Stimulated activated naive CD4-positive, alpha-beta T cell treated with Interleukin-2 at 50 U/mL for 16 hours (primary cell): ENCODE measurements at places on chromosomes 16 and 17.

DNA sequence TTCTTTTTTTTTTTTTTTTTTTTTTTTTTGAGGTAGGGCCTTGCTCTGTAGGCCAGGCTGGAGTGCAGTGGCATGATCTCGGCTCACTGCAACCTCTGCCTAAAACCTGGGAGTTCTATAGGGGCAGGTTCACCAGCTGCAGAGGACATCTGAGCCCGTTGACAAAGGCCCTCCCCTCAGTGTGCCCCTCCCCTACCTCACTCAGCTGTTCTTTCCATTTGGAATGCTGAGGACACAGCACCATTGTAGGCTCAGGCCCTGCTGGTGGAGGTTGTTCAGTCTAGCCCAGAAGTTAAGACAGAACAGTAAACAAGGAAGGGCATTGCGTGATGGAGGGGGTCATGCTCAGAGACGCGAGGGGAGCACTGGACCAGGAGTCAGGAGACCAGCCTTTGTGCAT is 21.8 kb upstream of the KIF19 start:
- DNase-seq = no peak

GRCh38 chr17:80362428-80363119 is 52.4 kb upstream of the ENDOV start:
- no peak for DNase-seq

DNA sequence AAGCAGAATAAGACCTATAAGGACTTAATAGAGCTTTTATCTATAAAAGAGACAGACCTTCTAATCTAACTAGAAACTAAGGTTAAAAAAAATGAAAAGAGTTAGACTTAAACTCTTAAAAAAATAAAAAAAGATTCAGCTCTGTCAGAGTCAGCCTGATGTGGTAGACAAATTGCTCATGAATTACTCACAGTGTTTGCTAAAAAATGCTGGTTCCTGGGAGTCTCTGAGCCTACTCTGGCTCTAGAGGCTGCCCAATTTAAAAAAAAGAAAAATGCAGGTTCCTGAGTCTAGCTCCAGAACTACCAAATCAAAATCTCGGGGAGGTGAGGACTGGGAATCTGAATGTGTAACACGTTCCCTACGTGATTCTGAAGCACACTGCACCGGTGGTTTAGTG is 18.1 kb downstream of the SOST start:
- DNase-seq = no peak

DNA sequence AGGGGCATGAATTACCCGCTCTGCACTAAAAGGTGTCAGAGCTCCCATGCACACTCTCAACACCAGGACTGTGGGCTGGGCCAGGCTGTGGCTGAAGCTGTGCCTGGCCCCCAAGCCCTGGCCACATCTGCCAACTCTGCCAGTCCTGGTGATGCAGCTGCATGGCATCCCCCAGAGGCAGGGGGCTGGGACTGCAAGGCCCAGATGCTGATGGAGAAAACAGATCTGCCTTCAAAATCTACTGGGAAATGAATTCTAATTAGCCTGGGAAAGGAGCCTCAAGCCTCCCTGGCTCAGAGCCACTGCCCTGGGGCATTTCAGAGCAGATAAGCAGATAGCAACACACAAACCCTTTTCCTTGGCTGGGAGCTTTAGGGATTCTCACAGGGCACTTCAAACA is 3.4 kb downstream of the CHST6 start:
- no peak for DNase-seq

GRCh38 chr16:56608043-56608875 is at the start of gene MT2A:
Gene MT2A, plus strand, starts transcription at chr16:56608584. Its CDS starts 72 bp downstream, at chr16:56608656.
- peak; percentile 88 for DNase-seq

DNA sequence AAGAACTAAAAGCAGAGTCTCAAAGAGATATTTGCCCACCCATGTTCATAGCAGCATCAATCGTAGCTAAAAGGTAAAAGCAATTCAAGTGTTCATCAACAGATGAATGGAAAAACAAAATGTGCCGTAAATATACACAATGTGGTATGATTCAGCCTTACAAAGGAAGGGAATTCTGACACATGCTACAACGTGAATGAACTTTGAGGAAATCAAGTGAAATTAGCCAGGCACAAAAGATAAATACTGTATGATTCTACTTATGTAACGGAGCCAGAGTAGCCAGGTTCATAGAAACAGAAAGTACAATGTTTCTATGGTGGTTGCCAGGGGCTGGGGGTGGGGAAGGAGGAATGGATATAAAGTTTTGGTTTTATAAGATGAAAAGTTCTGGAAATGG is 57.8 kb upstream of the IL34 start:
- DNase-seq = no peak

DNA sequence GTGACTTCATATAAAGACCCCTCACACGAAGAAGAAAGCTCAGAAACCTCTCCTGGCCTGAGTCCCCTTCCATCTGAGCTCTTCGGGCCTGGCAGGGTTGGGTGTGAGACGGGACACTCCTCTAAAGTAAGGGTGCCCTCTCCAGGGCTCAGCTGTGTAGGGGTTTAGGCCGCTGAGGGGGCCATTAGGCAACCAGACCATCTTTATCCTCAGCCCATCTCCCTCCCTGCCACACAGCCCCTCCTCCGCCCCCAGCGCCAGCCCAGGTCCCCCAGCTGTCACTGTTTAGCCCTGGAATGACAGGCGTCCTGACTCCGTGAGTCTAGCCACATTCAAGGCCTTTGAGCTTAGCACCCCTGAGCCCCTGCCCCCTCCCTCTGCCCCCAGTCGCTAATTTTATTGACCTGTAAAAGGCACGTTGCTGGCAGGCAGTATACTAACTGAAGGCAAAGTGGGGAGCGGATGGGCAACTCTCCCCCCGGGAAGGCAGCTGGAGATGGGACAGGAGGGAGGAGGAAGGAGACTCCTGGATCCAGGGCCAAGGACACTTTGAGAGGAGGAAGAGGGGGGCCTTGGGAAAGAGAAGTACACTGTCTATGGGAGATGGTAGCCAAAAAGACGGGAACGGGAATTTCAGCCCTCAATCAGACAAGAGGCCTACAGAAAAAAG is 592 bp upstream of the ZNF385C start:
- DNase-seq = no peak

DNA sequence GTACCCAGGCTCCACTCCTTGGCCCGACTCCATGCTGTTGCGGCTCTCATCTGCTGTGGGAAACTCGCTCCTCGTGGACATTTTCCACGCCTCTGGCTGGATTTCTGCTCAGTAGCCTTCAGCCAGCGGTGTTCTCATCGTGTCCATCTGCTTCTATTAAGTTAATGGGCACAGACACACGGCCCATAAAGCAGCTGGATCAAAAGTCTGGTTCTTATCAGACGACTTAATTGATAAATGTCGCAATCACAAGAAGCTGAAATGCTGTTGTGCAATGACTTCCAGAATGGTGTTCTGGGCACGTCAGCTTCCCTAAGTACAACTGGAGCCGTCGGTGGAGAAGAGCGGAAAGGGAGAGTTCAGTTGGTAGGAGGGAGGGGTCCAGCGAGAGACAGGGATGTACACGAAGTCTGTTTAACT is 211.7 kb upstream of the CHMP6 start:
- no peak for DNase-seq

DNA sequence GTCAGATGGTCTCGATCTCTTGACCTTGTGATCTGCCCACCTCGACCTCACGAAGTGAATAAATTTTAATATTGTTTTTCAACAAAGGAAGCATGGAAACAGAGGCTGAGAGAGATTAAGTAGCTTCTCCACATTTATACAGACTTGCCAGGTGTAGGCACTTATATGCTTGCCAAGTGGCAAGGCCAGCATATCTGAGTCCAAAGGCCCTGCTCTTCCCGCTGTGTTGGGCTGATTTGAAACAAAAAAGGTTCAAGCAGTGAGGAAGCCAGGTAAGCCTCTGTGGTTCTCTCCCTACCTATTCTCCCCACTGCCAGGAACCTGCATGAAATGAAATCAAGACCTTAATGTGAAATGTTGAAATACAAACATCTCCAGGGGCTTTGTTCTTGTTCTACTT is 7.5 kb upstream of the SLC6A4 start:
- no peak for DNase-seq

DNA sequence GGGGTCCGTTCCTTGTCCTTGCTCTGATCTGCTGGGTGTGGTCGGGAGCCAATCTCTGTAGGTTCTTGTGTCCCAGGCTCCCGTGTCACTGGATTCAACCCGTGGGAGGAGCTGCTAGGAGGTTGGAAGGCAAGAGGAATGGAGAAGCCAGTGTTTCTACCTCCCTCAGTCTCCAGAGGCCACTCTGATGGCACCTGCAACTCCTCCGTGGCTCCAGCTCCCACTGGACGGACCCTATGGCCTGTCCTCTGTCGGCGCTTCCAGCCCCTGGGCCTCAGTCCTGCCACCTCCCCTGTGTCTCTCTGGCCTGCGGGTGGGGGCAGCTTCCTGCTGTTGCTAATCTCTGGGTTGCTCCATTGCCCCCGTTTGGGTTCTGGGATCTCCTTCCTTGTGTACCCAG is 71.1 kb downstream of the CMIP start:
- no peak for DNase-seq

GRCh38 chr16:11675561-11676511 is 7.6 kb downstream of the SNN start:
- no peak for DNase-seq

DNA sequence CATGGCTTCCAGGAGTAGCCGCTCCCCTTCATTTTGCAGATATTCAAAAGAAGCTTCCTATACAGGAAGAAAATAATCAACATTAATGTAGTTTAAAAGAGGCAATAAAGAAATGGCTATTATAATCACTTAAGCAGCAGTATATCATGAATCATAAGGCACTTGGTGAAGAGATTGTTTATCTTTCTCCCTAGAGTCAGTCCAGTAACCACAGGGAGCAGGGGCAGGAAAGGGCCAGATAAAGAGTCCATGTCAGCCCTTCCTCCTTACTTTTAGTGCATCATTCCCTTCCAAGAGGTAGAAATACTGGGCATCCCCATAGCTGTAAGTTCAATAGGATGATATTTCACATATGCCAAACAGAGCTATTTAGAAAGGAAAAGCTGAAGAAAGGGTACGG is 184.6 kb upstream of the C17orf78 start:
- DNase-seq = no peak

DNA sequence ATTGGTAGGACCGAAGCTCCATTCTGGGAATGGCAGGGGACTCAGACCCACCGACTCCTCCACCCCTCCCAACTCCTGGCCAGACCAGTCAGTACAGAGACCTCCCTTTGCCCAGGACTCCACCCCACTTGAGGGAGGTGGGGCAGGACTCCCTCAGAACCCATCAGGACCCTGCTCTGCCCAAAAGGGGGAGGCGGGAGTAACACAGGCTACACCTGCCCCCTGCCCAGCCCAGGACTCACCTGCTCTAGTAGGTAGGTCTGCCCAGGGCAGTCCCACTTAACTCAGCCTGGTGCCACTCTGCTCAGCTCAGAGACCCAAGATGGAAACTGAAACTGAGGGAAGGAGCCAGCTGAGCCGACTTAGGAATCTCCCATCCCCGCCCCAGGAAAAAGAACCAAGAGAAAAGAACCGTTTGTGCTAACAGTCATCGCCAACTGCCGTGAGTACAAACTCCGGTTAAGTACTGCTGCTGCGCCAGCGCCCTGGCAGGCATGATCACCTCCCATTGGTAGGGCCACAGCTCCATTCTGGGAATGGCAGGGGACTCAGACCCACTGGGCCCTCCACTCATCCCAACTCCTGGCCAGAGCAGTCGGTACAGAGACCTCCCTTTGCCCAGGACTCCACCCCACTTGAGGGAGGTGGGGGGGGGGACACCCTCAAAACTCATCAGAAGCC is 503 bp downstream of the DHX58 start:
- peak; percentile 22 for DNase-seq

GRCh38 chr16:7321661-7322060 is 11.0 kb upstream of the RBFOX1 start:
- no peak for DNase-seq

- peak; percentile 40 for DNase-seq
Observed at GRCh38 chr16:68704232-68704867, 32.7 kb upstream of the CDH1 start.

DNA sequence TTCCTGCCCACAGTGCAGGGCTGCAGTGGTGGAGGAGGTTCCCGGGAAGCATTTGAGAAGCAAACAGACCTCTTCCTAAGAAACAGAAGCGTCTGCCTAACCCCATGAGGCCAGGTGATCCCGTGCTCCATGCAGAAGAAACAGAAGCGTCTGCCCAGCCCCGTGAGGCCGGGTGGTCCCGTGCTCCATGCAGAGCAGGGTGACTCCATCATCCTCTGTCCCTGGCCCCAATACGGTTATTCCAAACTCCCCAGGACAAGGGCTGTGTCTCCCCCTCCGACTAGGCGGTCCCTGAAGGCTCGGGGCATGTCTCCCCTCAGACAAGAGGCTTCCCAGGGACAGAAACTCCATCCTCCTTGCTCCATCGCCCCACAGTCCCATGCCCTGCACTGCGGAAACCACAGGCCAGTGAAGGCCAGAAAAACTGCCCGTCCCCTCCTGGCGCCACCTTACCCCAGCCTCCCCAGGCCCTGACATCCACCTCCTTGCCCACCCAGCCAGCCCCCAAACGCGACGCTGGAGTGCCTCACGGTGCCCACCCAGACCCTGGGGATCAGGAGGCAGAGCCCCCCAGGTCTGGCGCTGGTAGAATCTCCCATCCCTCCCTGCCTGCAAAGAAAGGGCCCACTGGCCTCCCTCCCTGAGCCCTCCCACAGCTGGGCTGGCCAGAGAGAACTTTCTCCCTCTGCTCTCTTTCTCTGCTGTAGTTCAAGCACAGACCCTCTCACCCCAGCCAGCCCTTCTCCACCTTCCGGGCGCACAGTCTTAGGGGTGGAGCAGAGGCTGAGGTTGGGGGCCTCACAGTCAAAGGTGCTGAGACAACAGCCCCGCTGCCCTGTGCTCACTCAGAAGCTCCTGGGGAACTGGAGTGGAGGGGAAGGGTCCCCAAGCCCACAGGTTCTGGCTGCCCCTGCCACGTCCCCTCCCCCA is 30.6 kb upstream of the KRT17 start:
- DNase-seq = no peak

GRCh38 chr16:68049449-68049848 is 26.4 kb downstream of the DUS2 start:
- no peak for DNase-seq

GRCh38 chr16:79850348-79850747 is 249.8 kb upstream of the MAF start:
- no peak for DNase-seq

DNA sequence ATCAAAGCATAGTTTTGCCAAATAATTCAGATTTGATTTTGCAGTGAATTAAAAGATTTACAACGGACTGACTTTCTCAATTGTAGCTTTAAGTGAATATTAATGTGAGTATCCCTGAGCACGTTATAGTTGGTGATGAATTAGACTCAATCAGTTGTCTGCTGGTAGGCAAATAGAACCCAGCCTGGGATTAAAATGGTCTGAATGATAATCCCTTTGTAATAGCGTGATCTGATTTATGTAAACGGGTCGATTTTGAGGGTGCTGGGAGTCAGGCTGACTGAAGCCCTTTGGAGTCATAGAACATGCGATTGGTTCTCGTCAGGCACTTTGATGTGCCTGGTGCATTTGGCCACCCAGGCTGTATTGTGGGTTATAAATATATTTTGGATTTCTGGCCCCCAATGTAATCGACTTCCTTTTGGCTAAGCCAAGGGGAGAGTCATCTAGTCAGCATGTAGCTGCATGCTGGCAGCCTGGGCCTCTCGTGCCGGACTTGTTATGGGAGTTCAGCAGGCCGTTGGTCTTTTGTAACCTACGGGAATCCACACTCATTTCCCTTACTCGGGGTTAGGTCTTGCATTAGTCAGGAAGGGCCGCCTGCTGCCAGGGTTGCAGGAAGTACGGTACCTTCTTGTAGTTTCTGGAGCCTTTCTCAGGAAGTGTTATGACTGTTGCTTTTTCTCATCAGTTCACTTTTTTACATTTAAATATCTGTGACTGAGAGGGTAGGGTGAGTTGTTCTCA is 5.4 kb downstream of the PGS1 start:
- DNase-seq = peak; percentile 57
